ENCODE measurements at places on chromosomes 6 and 20. TPM values are rescaled to one million over a fixed set of nuclear protein-coding genes. Genes with fewer than 3 reads are reported as not detected.

DNA sequence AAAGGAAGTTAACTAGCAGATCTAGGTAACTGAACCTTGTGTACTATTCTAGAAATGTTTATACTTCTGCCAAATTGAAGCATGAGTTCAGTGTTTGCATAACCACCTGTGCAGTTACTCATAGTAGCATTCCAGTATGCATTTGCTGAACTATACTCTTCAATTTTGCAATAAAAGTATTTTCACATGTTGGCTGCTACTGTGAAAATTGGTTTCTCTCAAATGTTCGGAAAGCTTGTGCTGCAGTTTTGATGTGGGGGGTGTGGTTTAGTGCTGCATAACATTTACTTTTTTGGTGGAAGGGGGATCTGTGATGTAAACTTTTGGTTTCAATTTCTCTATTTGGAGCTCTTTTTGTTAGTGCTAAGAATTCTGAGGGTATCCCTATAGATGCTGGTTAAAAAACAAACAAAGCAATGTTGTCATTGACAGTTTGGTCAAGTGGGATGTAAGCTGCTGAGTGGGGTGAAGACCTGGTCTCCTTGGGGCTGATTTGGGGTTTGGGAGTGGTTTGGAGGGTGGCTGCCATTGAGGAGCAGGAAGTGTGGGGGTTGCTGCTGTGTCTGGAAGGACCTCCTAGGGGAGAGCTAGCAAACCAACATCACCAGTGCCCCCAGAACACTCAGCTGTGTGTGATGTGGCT, 87.8 kb downstream of the CARMIL1 start:
- DNase-seq: no peak

DNA sequence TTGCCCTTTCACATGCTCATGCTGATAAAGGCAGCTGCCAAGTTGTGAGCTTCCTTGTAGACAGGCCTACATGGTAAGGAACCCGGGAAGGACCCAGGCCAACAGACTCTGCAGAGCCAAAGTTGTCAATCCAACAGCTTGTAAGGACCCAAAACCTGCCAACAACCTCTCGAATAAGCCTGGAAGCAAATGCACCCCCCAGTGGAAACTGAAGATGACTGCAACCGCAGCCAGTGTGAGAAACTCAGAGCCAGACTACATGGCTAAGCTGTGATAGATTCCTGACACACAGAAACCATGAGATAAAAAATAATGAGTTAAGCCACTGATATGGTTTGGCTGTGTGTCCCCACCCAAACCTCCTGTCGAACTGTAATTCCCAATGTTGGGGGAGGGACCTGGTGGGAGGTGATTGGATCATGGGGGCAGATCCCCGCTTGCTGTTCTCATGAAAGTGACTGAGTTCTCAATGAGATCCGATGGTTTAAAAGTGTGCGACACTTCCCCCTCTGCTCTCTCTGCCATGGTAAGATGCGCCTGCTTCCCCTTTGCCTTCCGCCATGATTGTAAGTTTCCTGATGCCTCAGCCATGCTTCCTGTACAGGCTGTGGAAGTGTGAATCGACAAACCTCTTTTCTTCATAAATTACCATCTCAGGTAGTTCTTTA, 18.8 kb upstream of the CLPSL2 start:
- no peak for DNase-seq

- DNase-seq: no peak
Measured at GRCh38 chr6:165799391-165800153, 136.5 kb upstream of the PDE10A start.

DNA sequence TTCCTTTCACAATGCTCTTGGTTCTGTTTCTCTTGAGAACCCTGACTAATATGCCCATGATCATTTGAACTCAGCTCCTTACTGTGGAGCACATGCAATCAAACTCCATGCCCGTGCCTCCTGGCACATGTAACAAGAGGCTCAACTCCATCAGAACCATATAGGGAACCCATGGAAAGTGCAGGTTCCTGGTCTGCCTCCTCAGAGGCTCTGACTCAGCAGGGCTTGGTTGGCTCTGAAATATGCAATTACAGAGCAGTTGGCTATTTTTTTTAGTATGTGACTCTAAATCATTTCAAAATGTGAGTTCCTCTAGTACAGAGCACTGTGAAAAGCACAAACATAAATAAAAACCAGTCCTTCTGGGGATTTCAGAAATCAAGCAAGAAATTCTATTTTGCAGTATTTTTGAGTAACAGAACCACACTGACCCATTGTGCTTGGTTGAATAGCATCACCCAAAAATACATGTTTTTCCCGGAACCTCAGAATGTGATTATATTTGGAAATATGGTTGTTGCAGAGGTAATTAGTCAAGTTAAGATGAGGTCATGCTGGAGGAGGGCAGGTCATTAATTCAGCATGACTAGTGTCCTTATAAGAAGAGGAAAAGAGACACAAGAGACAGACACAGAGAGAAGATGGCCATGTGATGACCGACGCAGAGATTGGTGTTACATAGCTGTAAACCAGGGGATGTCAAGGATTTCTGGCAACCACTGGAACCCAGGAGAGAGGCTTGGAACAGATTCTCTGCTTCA, 13.2 kb upstream of the MAP3K4 start:
- peak; percentile 20 for DNase-seq

DNA sequence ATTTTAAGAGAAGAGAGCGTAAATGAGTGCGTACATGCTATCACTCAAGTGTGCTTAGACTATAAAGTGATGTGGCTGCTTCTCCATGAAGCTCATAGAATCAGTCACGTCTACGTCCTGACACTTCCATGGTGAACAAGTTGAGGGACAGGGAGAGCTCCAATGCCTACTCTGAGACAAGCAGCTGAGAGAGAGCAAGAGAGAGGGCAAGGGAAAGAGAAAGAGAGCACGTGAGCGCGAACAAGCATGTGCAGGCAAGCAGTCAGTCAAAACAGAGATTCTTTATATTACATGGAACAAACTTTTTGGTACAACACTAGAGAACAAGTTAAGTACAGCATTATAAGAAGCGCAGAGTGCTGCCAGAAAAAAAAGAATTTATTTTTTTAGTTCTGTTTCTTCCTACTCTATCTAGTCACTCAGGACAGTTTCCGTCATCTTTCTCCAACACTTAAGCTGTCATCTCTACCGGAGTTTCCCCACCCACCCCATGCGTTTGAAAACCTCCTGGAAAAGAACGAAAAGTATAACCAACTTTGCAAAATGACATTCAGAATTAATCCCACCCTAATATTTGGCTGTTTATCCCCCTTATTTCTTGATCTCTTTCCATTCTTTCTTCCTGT, 61.8 kb downstream of the EPB41L2 start:
- no peak for DNase-seq

Gene PDE10A
- total RNA-seq: 5.9 TPM

Gene EPPIN
- total RNA-seq: not detected

Gene NKX2-4
- not detected for total RNA-seq

Gene PDYN
- not detected for total RNA-seq

Gene ZDHHC14
- total RNA-seq: 15.0 TPM
